ENCODE measurements at places on chromosomes 5 and 9.

GRCh38 chr5:63727583-63727982, 234.7 kb downstream of the HTR1A start:
- no peak for DNase-seq

- no peak for DNase-seq
Observed at GRCh38 chr5:109876941-109877669, 187.4 kb downstream of the MAN2A1 start.

DNA sequence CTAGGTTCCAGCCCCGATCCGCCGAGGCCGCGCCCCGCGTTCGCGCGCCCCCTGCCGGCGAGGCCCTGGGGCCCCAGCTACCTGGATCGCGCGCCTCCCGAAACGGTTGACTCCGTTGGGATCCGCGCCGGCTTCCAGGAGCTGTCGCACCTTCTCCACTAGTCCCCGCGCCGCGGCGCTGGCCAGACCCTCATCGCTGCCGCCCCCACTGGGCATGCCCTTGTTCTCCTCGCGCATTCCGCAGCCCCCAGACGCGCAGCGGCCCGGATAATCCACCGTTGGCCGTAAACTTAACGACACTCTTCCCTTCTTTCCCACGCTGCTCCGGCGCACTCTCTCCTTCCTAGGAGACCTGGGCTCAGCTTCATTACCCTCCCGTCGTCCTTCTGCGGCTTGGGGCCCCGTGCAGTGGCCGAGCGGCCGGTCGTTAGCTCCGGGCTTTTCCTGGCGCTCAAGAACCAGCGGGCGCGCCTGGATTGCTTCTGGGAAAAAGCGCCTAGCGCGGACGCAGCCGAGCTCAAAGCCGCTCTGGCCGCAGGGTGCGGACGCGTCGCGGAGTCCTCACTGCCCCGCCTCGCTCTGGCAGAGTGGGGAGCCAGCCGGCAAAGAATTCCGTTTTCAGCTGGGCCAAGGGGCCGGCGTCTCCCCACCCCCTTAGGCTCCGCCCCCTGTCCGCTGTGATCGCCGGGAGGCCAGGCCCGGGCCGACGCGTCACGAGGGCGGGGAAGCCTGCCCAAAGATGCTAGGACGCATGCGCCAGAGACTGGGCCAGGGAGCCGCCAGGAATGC, at the start of gene CDKN2B:
Gene CDKN2B, minus strand, starts transcription at position 589 of the 789 bp plus-strand sequence. Its CDS starts 352 bp downstream, at position 237.
- DNase-seq, result peak; percentile 94

- no peak for DNase-seq
Observed at GRCh38 chr5:111606194-111606593, 93.9 kb upstream of the STARD4 start.

- no peak for DNase-seq
Observed at GRCh38 chr5:73008831-73009230, 53.0 kb downstream of the FCHO2 start.

GRCh38 chr5:138755084-138755748, 2.0 kb downstream of the CTNNA1 start:
- DNase-seq, result no peak

GRCh38 chr9:133043449-133044035, 12.7 kb downstream of the GTF3C5 start:
- DNase-seq, result no peak

- DNase-seq, result no peak
Observed at GRCh38 chr5:102196481-102196880, 99.6 kb downstream of the SLCO4C1 start.

- DNase-seq, result no peak
Observed at GRCh38 chr5:38739011-38739704, 106.7 kb upstream of the OSMR start.

DNA sequence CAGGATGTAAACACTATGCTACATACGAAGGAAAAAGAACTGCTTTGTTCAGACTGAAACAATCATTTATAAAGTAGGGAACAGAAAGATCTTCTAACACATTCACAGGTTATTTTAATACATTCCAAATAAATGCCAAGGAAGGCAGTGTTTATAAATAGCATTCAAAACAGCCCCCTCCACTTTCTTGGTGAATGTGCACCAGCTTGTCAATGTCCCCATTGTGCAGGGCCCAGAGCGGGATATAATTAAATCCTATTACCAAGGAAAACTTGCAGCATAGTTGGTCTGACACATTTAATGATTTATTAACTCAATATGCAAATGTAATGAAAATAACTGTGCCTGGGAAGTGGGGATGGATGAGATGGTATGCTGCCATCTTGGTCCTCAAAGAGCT, 135.9 kb upstream of the RAD23B start:
- DNase-seq, result no peak

DNA sequence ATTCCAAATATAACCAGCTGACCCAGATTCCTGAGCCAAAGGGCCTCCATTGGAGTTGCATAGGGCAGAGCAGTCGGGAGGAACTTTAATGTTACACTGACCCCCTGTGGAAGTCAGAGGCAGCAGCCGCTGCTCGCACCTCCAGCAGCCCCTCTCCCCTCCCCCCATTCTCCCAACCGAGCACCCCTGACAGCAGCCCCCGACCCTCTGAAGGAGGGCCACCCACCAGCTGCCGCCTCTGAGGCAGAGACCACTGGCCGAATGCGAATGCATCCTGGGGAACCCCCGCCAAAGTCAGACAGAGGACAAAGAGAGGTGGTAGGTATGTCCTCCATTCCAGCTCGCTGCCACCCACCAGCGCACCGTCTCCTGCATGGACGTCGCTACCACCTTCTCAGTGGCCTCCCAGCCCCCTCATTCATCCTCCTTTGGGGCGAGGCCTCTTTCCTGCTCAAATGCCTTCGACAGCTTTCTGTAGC, 231.0 kb downstream of the CDK5RAP2 start:
- peak; percentile 70 for DNase-seq

- DNase-seq, result no peak
Observed at GRCh38 chr9:113594484-113595299, 131.2 kb downstream of the RGS3 start.

DNA sequence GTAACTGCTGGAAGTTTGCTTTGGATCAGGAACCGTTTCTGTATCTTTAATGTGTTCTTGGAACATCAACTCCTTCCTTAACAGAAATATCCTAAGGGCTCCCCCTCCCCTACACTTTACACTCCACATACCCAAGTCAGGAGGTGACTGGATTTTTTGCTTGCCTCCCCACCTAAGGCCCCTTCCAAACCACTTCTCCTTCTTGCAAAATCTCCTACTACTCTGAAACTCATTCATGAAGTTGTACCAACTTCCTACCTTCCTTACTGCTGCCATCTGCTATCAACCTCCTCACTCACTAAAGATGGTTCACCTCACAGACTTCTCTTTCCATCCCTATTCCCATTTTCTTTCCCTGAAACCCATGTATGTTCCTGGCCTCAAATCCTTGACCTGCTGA, 16.1 kb downstream of the TXN start:
- no peak for DNase-seq

DNA sequence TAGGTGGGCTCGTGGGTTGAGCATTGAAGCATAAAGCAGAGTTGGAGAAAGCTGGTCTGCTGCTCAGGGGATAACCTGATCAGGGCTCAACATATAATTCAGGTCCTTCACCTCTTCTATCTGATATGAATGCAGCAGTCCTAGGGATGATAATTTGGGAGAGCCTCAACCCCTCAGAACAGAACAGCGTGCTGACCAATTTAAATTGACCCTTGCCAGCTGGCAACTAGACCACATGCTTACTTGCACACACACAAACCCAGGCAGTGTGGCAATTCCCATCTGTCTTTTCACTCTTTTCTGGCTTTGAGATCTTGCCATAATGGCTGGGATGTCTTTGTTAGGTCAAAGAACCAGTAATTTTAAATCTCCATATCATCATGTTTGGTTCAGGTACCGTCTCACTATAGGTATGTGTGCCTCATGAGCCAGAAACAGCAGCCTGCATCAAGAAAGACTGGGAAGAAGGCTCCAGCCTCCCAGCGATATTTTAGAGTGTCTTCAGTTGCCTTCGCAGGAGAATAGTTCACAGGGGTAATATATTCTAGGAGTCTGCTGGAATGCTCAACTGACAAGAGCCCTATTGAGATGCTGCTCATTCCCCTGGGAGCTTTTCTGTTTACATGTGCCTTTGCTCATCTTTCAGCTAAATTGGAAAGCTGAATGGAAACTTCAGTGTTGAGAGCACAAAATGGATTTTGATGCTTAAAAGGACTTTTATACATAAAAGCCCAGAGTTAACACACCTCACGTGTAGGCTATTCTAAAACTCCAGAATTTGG, 497.6 kb downstream of the RASEF start:
- peak; percentile 15 for DNase-seq

GRCh38 chr5:103428923-103429322, 133.7 kb downstream of the NUDT12 start:
- no peak for DNase-seq

DNA sequence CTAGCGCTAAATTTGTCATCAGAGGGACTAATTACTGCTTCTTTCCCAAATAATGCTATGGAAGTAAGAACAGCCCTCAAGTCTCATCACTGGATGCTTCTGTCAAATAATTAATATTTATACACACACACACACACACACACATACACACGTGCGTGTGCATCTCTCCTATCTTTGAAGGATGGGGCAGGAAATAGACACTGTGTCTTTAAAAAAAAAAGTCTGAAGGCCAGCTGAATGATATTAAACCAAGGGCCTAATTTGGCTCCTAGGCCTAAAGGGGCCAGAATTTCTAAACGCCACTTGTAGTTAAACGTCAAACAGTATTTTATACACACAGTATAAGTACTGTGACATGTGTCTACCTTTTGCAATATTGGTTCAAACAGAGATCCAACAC, 3.3 kb downstream of the SLF1 start:
- no peak for DNase-seq

- DNase-seq, result no peak
Observed at GRCh38 chr5:158203261-158203660, 344.3 kb upstream of the CLINT1 start.

- DNase-seq, result peak; percentile 17
Observed at GRCh38 chr9:14722391-14723035, at the start of gene CER1. CER1 (minus strand) TSS chr9:14722733; CDS start chr9:14722672, 61 bp downstream.

DNA sequence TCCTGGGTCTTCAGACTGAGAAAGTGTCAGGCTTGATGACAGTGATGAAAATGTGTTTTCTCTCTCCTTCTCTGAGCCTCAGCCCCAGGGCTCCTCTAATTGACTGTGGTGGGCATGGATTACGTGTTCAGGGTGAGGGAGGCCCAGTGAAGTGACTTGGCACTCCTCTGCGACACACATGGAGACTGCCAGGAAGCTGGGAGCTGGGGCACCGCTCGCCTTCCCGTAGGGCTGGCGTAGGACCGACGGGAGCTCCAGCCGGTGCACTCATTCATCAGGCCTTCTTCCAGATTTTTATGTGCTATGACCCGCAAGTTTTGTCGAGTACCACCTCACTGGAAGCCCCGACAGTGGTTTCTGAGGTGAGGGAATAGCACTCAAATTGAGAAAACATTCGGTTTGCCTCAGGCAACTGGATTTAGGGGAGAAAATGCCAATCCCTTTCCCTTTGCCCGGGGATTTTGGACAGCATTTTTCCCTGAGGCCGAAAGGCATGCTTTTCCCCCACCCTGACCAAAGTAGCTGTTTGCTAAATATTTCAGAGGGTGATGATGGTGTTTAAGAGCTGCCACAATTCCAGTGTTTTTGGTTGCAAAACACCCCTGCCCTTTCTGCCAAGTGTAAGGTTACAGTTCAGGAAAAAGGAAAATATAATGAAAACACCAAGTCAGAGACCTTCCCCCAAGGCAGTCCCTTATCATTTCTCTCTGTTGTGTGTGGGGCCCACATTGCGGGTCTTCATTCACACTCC, 83.7 kb downstream of the PCSK5 start:
- DNase-seq, result no peak

GRCh38 chr5:15159606-15160005, 288.0 kb upstream of the ANKH start:
- DNase-seq, result no peak

- DNase-seq, result no peak
Observed at GRCh38 chr9:114035221-114035844, 42.8 kb downstream of the AMBP start.

- peak; percentile 99 for DNase-seq
Observed at GRCh38 chr5:157611571-157612476, 36.2 kb upstream of the ADAM19 start.

DNA sequence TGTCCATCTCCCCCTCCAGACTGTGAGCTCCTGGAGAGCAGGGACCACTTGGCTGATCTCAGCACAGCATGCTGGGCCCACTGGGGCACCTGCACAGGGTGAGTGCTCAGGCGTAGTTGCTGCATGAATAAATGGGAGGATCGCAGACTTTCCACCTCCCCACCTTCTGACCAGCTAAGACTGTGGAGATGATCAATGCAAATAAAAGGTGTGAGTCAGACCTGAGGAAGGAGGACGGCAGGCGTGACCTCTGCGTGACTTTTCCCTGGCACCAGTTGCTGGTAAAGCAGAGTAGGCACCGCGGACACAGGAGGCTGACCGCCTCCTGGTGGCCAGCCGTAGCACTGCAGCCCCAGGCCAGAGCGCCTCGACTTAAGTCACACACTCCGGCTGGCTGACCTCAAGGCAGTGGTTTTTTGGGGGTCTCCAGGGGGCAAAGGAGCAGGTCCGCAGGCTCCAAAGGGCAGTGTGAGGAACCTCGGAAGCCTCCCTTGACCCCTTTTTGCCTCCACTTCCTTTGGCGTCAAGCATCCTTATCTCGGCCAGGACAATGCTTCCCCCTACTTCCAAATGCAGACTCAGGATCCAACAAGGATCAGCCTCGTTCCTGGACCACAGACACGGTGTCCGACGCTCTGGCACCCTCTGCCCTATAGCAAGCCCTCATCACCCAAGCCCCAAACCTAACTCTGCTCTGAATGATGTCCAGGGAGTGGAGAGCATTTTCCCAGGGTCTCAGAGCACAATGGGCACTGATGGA, 12.7 kb upstream of the TDRD7 start:
- peak; percentile 71 for DNase-seq

GRCh38 chr9:73667749-73668148, 516.1 kb downstream of the ANXA1 start:
- DNase-seq, result no peak

- DNase-seq, result no peak
Observed at GRCh38 chr5:111404270-111404769, 108.0 kb downstream of the STARD4 start.

GRCh38 chr9:135986605-135987004, 25.4 kb upstream of the UBAC1 start:
- DNase-seq, result no peak

DNA sequence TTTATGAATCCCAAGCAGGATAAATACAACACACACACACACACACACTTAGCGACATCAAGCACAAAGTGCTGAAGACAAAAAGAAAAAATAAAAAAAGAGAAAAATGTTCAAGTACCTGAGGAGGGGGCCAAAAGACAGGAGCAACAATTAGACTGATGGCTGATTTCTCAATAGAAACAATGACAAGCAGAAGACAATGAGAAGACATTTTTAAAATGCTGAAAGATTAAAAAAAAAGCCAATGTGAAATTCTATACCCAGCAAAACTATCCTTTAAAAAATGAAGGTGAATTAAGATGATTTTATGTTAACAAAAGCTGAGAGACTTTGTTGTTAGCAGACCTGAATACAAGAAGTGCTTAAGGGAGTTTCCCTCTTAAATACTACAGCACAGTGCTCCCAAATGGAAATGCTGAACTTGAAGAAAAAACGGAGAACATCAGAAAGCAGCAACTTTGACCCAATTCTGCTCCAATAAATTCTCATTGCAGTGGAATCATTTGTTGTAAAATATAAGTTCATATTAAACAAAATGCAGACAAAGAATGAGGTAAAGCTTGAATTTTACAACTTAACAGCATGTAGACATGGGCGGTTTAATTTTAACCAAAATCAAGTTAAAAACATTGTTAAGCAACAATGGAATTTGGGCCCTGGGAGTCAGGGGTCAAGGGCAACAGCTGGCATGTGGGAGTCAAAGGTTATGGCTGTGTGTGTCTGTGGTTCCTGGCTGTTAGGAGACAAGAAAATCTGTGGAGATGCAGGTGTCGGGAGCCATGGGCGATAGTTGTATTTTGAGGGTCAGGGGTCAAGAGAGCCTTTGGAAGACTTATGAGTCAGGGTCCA, 776 bp upstream of the RANBP17 start:
- no peak for DNase-seq

Data from SJCRH30 (cell line).